Activated T-cell treated with anti-CD3 and anti-CD28 coated beads, Interleukin-2, amount 50 U/mL, for 72 hours (primary cell): ENCODE measurements at places on chromosomes 3 and 15. TPM values are rescaled to one million over a fixed set of nuclear protein-coding genes. Genes with fewer than 3 reads are reported as not detected.

Gene FEZF2
- not detected for total RNA-seq

Gene PARP14
- 80.1 TPM for total RNA-seq

Gene CEP152
- total RNA-seq: 39.6 TPM

Gene FOXB1
- total RNA-seq: 2.7 TPM

DNA sequence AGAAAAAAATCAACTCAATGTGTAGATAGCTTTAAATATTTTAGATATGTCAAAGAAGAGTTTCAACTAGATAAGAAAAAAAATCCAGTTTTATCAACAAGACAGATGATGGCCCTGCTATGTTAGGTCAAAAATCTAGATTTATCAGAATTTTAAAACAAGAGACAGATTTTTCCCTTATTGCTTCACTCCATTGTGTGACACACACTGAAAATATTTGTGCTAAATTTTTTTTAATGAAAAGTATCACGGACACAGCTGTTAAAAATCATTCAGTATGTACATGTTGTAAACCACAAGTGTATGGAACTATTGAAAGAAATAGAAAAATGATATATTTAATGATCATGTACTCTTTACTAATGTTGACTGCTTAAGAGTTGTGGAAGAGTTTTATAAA, 43.6 kb downstream of the FOXB1 start:
- H3K4me3 ChIP-seq: no peak overlapping the region
- peaks cover 9% of the 10 kb centered on the region for H3K36me3 ChIP-seq
- H3K4me1 ChIP-seq: peaks cover 29% of the 10 kb centered on the region
- peaks cover 3% of the 10 kb centered on the region for H3K27me3 ChIP-seq
- no peak for DNase-seq

GRCh38 chr3:70488816-70489215, 176.4 kb upstream of the MDFIC2 start:
- H3K36me3 ChIP-seq: no peaks in the 10 kb centered on the region
- H3K27ac ChIP-seq: no peak overlapping the region
- peaks cover 28% of the 10 kb centered on the region for H3K27me3 ChIP-seq
- H3K4me3 ChIP-seq: no peak overlapping the region
- no peaks in the 10 kb centered on the region for H3K4me1 ChIP-seq

- H3K27ac ChIP-seq: no peak overlapping the region
- no peak overlapping the region for H3K4me3 ChIP-seq
- H3K36me3 ChIP-seq: no peaks in the 10 kb centered on the region
Measured at GRCh38 chr15:71496336-71496955, 313.9 kb upstream of the NR2E3 start.

- no peaks in the 10 kb centered on the region for H3K36me3 ChIP-seq
- H3K27me3 ChIP-seq: peaks cover 10% of the 10 kb centered on the region
- no peak overlapping the region for H3K27ac ChIP-seq
- H3K4me3 ChIP-seq: peak overlapping the region; percentile 56
- peak; percentile 8 for DNase-seq
Measured at GRCh38 chr3:28940530-28940929, 340.3 kb upstream of the RBMS3 start.

- H3K27me3 ChIP-seq: peaks cover 62% of the 10 kb centered on the region
- DNase-seq: no peak
- no peak overlapping the region for H3K4me3 ChIP-seq
- no peak overlapping the region for H3K27ac ChIP-seq
- H3K4me1 ChIP-seq: peaks cover 6% of the 10 kb centered on the region
Measured at GRCh38 chr3:138059261-138059660, 49.3 kb downstream of the CLDN18 start.

DNA sequence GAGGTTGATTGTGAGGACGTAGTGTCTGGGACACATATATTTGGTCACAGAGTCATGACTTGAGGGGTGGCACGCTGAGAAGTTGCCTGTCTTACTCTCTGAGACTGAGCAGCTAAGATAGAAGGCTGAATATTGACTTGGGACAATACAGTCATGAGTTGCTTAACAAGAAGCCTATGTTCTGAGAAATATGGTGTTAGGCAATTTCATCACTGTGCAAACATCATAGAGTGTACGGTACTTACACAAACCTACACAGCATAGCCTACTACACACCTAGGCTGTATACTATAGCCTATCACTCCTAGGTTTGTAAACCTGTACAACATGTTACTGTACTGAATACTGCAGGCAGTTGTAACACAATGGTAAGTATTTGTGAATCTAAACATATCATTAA, 30.3 kb upstream of the SPESP1 start:
- H3K4me3 ChIP-seq: no peak overlapping the region
- H3K27me3 ChIP-seq: peaks cover 11% of the 10 kb centered on the region
- no peaks in the 10 kb centered on the region for H3K36me3 ChIP-seq
- no peak for DNase-seq

DNA sequence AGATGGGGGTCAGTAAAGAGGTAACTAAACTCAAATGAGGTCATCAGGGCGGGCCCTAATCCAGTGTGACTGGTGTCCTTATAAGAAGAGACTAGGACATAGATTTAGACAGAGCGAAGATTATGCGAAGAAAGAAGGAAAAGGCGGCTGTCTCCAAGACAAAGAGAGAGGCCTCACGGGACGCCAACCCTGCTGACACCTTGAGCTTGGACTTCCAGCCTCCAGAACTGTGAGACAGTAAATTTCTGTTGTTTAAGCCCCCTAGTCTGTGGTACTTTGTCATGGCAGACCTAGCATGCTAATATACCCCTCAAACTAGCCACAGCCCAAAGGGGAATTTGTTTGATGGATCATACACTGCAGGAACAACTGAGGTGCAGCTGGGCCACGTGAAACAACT, 183.0 kb downstream of the ABHD5 start:
- no peak overlapping the region for H3K4me3 ChIP-seq
- H3K27me3 ChIP-seq: peaks cover 49% of the 10 kb centered on the region
- H3K4me1 ChIP-seq: peaks cover 6% of the 10 kb centered on the region
- H3K27ac ChIP-seq: no peak overlapping the region
- H3K36me3 ChIP-seq: no peaks in the 10 kb centered on the region
